Ascending aorta (tissue), 2 donors: ENCODE measurements at places on chromosomes 6 and 20. TPM values are rescaled to one million over a fixed set of nuclear protein-coding genes. Genes with fewer than 3 reads are reported as not detected.

DNA sequence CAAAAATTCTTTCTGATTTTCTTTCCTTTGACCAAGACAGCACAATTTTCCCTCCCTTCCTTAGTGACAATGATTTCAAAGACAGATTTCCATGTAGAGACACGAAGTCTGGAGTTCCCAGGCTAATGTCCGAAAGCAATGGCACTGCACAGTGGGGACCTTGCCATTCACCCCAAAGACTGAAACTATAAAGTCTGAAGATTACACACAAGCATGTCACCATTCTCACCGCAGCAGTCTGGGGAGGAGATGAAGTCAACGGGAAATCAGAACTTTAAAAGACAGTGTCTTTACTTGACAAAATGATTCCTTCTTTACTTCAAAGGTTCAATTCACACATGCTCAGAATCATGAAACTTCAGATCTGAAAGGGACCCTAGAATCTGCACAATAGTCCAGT lies 8.3 kb downstream of the B4GALT5 start:
- H3K27ac ChIP-seq = no peak overlapping the region
- H3K4me3 ChIP-seq = no peak overlapping the region
- no peaks in the 10 kb centered on the region for H3K4me1 ChIP-seq
- DNase-seq = no peak
- no peaks in the 10 kb centered on the region for H3K27me3 ChIP-seq
- H3K36me3 ChIP-seq = no peaks in the 10 kb centered on the region

Gene SMIM26
- total RNA-seq = 67.7 TPM

DNA sequence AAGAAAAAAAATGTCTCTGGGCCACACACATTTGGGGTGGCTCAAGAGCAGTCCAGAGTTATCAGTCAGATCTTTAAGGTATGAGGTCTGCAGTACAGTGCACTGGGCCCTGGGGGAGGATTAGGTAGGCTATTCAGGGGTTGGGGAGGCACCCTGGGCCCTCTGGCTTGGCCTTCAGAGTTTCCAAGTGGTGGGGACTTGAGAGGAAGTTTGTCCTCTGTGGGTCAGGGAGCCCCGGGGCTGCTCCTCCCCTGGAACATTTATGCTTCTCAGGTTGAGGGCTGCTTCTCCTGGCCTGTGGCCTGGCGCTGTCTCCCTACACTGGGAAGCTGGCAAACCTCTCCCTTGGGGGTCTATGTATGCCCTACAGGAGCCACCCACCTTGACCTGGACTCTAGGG lies 46.0 kb downstream of the PTK7 start:
- peaks cover 2% of the 10 kb centered on the region for H3K4me1 ChIP-seq
- no peaks in the 10 kb centered on the region for H3K27me3 ChIP-seq
- H3K4me3 ChIP-seq = no peak overlapping the region
- DNase-seq = no peak

DNA sequence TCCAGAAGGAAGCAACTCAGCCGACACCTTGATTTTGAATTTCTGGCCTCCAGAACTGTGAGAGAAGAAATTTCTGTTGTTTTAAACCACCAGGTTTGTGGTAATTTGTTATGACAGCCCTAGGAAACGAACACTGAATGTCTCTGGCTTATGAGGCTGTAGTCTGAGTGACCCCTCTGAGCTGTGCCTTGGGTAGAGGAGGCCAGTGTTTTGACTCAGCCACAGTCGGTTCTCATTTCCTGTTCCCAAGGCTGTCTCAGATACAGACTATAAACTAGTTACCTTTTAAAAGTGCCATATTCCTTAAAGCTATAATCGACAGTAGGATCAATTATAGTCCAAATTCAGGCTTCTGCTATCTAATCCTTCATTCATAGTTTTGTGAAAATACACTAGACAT lies 391.2 kb upstream of the MAP3K7 start:
- DNase-seq = no peak
- no peak overlapping the region for H3K27ac ChIP-seq
- no peaks in the 10 kb centered on the region for H3K27me3 ChIP-seq

- H3K4me3 ChIP-seq = no peak overlapping the region
- H3K4me1 ChIP-seq = peaks cover 4% of the 10 kb centered on the region
- DNase-seq = no peak
- H3K27me3 ChIP-seq = no peaks in the 10 kb centered on the region
Measured at GRCh38 chr6:151699719-151700118, 107.8 kb upstream of the ESR1 start.

DNA sequence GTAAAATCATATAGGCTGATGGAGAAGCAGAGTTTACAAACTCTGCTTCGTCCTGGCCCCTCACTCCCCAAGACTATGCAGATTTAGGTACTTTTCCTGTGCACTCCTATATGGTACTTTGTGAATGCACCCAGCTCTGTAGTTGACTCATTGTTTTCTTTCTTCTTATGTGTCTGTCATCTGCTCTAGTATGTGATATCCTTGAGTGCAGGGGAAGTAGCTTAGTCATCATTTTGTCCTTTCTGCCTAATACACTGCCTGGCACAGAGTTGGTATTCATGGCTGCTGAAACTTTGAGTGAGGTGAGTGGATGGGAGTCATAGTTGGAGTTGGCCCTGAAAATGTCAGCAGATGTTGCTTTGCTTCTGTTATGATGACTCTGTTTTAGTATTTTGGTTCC lies 222.6 kb downstream of the RNF144B start:
- no peaks in the 10 kb centered on the region for H3K27me3 ChIP-seq
- no peaks in the 10 kb centered on the region for H3K36me3 ChIP-seq
- no peak overlapping the region for H3K4me3 ChIP-seq

- DNase-seq = no peak
- no peaks in the 10 kb centered on the region for H3K27me3 ChIP-seq
- no peaks in the 10 kb centered on the region for H3K36me3 ChIP-seq
- H3K4me1 ChIP-seq = no peaks in the 10 kb centered on the region
Measured at GRCh38 chr6:69279805-69280204, 517.0 kb downstream of the LMBRD1 start.

Gene CD24
- not detected for total RNA-seq

DNA sequence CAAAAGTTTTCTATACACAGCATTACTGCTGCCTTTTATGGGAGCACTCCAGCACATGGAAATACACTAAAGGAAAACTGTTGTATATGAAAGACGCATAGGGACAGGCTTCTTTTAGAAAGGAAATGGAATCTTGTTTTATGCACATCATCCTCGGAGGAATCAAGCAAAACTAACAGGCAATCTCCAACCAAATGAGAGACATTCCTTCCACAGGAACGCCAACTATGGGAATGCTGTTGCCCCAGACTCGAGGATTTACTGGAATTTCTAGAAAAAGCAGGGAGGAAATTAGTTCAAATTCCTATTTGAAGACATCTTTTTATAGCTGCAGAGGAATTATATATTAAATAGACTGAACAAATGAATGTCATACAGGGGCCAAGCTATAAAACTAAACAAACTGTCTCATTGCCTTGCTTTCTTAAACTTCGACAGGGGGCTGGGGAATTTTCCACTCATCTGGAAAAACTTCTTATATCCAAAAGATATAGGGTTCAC lies 52.2 kb downstream of the LYRM4 start:
- H3K4me3 ChIP-seq = no peak overlapping the region
- no peaks in the 10 kb centered on the region for H3K27me3 ChIP-seq
- peak overlapping the region; percentile 68 for H3K27ac ChIP-seq

Gene RNF182
- total RNA-seq = 3.0 TPM

DNA sequence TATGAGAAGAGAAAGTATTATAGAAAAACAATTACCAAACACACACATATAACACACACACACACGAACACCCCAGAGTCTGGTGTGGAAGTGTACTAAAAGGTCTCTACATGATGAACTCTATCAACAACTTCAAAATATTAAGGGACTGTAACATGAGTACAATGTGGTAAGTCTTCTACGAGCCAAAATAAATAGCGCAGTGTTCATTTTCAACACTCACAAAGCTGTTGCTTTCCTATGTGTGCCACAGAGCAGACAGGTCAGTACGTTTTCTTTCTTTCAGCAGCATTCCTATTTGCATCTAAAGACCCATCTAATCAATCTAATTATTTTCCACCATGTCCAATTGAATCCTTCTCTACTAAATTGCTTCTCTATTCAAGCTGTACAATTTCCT lies 12.1 kb upstream of the CNKSR3 start:
- DNase-seq = no peak
- H3K4me1 ChIP-seq = no peaks in the 10 kb centered on the region
- H3K27me3 ChIP-seq = no peaks in the 10 kb centered on the region

GRCh38 chr6:161890832-161891297 lies 617.0 kb upstream of the AGPAT4 start:
- no peaks in the 10 kb centered on the region for H3K4me1 ChIP-seq
- no peak overlapping the region for H3K27ac ChIP-seq
- H3K36me3 ChIP-seq = no peaks in the 10 kb centered on the region
- no peak overlapping the region for H3K4me3 ChIP-seq
- DNase-seq = no peak

Gene GRM1
- total RNA-seq = not detected

GRCh38 chr6:134293659-134294161 lies 24.2 kb downstream of the SGK1 start:
- no peak overlapping the region for H3K27ac ChIP-seq
- H3K36me3 ChIP-seq = no peaks in the 10 kb centered on the region
- H3K27me3 ChIP-seq = no peaks in the 10 kb centered on the region
- no peak overlapping the region for H3K4me3 ChIP-seq

Gene PRSS16
- not detected for total RNA-seq
